ENCODE measurements at places on chromosomes 2 and 18. TPM values are rescaled to one million over a fixed set of nuclear protein-coding genes. Genes with fewer than 3 reads are reported as not detected.

DNA sequence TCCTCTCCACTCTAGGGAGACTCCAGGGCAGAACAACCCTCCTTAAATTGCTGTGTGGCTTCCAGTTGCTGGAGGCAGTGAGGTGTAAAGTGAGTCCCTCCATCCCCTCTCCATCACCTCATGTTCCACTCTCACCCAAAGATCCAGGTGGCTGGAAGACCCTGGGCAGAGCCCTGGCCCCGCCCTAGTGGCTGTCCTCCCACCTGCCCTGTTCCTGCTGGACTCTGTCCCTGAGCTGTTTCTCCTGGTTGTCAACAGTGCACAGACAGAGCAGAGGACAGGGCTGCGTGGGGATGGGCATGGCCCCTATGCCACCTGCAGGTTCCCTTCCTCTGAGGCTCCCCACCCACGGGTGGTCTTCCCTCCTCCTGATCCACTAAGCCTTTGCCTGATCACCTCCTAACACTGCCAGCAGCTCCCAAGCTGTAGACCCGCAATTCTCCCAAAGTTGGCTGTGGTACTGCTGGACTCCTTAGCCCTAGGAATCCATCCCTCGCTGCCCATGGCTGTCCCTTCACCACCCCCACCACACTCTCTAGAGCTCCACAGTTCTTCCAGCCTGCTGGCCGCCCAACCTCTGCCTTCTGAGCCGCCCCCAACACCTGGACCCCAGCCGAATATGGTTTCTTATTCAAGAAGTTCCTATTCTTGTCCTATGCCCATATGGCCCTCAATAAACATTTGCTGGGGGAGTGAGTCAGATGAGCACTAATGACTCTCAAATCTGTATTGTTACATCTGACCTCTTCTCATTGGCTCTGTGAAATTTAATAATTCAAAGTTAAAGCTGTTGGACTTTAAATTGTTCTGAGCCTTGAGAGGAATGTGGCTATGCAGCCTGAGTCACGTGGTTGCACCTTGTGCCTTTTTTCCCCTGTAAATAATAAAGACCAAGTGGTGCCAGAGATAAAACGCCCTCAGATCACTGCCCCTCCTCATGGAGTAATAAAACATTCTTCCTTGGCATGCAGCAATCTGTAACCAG lies 260.0 kb upstream of the HS6ST1 start:
- DNase-seq: no peak

DNA sequence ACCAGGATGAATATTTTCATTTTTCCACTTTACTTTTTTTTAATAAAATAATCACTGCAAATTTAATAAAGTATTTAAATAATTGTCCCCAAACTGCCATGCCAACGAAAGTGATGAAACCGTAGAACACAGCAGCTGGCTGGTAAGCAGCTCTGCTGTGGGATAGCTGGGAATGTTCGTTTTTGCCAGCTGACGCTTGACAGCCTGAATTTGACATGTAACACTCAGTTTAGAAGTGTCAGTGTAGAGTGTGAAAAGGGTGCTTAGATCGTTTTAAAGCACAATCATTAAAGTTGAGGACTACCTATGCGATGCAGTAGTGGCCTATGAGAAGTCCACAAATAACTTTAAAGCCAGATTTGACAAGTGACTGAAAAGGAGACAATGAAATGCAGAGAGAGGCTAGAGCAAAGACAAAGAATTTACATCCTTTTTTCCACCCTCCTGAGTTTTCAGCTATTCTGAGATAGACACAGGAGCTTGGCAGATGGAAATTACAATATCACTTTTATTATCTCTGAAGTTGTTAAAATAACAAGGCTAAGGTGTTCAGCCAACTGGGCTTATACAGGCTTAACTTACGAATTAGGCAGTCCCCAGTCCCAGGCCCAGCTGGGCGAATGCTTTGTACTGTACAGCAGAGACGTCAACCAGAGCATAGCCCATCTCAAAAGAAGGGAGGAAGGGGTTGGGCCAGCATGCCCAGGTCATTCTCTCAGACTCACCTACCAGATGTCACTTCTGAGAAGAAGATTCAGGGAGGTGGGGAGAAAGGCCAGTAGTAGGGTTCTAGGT lies 31.9 kb upstream of the SLC1A4 start:
- no peak for DNase-seq

GRCh38 chr18:50162486-50163304 lies 32.3 kb downstream of the MYO5B start:
- no peak for DNase-seq

- no peak for DNase-seq
Measured at GRCh38 chr18:61967252-61967891, 74.6 kb upstream of the RNF152 start.

- no peak for DNase-seq
Measured at GRCh38 chr2:20177556-20178248, 47.2 kb downstream of the SDC1 start.

- no peak for DNase-seq
Measured at GRCh38 chr2:240559286-240559685, 871 bp upstream of the DUSP28 start.

GRCh38 chr2:108271691-108272253 lies 16.9 kb upstream of the SULT1C2 start:
- DNase-seq: peak; percentile 76

DNA sequence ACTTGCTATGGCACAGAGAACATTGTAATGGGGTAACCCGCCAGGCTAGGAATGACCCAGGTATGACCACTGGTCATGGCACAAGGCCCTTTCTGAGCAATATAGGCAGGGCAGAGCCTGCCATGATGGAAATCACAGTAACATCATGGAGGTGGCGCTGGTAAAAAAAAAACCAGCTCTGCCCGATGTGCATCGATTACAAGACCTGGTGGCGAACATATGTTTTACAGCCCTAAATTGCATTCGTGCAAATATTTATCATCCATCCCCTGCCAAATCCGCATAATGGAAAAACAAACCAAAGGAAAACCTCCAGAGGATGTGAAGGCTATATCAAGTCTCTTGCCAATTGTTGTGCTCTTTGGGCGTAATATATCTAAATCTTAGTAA lies 60.6 kb downstream of the SEMA4F start:
- peak; percentile 17 for DNase-seq

DNA sequence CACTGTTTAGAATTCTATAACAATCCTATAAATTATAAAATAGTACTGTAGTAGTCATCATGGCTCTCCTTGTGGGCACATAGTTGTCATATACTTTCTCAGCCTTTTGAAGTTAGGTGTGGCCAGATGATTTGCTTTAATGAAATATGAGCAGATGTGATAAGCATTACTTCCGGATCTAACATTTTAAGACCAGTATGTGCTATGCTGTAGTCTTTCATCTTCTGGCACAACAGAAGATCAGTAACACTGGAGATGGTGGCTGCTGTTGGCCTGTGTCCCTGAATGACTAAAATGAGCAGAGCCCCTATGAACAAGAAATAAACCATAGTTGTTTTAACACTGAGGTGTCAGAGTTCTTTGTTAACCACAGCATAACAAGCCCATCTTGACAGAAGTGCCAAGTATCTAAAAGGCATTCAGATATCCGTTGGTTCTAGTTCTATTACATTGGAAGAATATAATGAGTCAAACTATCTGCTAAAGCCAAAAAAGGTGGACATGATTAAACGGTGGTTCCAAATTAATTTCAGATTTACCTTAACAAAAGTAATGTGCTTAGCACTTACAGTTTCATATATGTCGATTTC lies 6.3 kb downstream of the MEX3C start:
- DNase-seq: no peak

DNA sequence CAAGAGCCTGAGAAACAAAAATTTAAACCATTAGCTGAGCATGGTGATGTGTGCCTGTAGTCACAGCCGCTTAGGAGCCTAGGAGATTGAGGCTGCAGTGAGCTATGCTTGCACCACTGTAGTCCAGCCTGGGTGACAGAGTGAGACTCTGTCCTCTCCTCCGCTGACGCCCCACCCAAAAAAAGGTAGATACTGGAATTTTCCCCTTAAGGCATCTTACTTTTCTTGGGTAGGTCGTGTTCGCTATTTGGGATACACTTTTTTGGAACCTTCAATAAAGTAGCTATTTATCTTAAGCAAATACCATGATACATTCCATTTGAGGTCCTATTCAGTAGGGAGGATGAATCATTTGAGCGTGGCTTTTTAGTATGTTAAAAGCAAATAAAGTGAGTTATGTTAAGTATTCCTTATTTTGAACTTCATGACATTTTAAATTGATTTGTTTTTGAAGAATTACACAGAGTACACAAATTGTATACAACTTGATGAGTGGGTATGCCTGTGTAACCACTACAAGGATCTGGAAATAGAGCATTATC lies 38.7 kb downstream of the RALBP1 start:
- peak; percentile 70 for DNase-seq

DNA sequence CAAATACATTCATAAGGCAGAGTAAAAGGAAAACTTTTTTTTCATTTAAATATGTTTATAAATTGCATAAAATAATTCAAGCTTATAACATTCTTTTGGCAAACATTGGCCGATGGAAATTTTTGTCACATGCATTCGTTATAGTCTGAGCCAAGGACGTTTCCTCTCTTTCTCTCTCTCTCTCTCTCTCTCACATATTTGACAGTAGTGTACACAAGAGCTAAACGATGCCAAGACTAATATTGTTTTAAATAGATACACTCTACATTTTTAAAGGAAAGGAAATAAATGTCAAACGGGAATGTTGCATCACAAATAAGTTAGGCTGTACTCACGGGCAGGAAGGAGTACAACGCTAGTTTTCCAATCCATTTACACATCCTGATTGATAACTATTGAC lies 251.1 kb upstream of the SMIM21 start:
- no peak for DNase-seq

DNA sequence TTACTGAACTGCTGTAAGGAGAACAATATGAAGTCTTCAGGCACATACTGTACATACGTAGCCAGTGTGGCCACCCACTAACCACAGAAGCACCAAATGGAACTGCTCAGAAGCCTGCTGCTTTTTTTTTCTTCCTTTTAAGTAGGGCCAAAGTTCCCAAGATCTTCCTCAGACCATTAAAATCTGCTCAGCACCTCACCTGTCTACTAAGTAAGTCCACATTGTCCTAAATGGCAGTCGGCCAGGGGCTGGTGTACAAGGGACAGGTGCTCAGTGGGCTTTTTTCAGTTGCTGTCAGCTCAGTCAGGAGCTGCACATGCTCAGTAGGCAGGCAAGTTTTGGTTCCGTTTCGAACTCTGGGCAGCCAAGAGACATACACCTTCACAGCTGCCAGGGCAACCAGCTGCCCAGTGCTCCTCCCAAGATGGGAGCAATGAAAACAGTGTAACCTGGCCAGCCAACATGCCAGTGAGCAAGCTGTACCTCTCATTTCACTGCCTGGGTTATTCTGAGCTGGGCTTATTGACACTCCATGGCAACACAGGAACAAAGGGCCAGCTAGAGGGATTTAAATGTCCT lies 86.1 kb downstream of the ACVR1 start:
- DNase-seq: no peak

- DNase-seq: no peak
Measured at GRCh38 chr2:45469314-45470099, 141.6 kb downstream of the SRBD1 start.

DNA sequence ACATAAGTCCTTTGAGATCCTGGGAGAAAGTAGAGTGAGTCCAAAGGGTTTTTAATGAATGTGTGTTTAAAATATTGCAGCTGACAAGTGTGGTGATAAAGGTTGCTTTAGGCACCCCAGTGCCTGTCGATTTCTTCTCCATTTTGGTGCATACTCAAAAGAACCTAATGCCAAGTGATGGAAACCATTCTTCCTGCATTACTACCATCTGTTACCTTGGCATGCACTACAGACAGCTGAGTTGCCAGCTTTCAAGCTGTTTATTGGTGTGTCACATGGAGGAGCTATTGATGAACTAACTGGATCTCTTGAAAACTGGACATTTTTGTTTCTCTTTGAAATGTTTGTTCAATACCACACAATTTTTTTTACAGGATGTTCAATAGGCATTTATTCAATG lies 350.0 kb downstream of the AKAIN1 start:
- no peak for DNase-seq

DNA sequence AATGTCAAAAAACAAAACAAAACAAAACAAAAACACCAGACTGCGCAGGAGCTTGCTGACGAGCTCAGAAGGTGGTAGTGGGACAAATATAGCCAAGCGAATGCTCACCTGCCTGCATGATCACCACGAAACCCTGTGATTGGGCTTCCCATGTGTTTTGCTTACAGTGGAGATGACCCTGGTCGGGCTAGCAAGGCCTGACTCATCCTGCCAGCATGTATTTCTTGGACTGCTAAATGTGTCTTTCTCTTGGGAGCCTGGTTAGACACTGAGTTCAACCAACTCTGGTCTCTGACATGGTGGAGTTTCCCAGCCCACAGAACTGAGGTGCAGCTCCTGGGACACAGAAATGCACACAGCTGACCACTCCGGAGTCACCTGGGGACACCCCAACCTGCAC lies 30.7 kb upstream of the DUSP2 start:
- DNase-seq: no peak

- no peak for DNase-seq
Measured at GRCh38 chr18:44798433-44799048, 117.9 kb downstream of the SETBP1 start.

- no peak for DNase-seq
Measured at GRCh38 chr18:40060562-40060961, 1894.5 kb upstream of the PIK3C3 start.

DNA sequence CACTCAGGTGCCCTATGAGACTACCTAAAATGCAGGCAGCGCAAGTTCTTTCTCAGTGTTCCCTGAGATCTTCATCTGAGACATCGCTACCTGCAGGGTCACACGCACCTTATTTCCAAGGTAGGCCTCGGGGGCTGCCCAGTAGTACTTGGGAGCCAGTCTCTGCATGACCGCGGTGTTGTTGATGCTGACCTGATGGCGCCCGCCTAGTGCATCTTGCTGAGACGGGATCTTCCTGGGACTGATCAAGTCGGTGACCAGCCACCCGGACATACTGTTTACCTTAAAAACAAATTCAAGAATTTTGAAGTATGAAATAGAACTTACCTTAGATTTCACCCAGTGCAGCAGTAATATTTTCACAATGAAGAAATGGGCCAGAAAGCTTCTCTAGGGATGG lies 80.1 kb downstream of the LAMA1 start:
- no peak for DNase-seq

The CAVIN2 gene
- 13.8 TPM for polyA plus RNA-seq

The SPDYA gene
- polyA plus RNA-seq: 0.14 TPM

The SERPINB12 gene
- not detected for polyA plus RNA-seq
